ENCODE measurements at places on chromosomes 1 and 21.

DNA sequence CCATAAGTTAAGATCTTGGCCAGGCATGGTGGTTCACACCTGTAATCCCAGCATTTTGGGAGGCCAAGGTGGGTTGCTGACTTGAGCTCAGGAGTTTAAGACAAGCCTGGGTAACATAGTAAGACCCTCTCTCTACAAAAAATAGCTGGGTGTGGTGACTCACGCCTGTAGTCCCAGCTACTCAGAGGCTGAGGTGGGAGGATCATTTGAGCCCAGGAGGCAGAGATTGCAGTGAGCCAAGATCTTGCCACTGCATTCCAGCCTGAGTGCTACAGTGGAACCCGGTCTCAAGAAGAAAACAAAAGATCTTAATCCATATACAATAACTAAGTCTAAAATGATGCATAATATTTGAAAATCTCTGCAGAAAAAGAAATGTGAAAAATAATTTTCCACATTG, 165.5 kb upstream of the NR5A2 start:
- no peak for DNase-seq

DNA sequence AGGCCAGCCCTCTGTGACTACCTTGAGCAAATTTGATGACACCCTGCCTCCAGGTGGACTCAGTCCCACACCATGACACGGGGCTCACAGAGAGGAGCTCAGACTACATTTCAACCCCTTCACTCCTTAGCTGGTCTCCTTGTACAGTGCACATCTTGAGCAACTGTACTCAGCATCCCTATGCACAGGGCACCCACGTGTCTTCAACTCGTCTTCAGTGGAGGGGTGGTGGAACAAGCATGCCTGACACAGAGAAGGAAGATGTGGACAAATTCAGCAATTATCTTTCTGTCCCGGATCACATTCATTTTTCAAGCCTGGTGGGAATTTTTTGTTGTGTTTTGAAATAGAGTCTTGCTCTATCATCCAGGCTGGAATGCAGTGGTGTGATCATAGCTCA, 213.7 kb downstream of the KAZN start:
- no peak for DNase-seq

- no peak for DNase-seq
Observed at GRCh38 chr1:17040135-17040534, 13.7 kb downstream of the SDHB start.

- no peak for DNase-seq
Observed at GRCh38 chr1:29944253-29944905, 708.1 kb downstream of the PTPRU start.

DNA sequence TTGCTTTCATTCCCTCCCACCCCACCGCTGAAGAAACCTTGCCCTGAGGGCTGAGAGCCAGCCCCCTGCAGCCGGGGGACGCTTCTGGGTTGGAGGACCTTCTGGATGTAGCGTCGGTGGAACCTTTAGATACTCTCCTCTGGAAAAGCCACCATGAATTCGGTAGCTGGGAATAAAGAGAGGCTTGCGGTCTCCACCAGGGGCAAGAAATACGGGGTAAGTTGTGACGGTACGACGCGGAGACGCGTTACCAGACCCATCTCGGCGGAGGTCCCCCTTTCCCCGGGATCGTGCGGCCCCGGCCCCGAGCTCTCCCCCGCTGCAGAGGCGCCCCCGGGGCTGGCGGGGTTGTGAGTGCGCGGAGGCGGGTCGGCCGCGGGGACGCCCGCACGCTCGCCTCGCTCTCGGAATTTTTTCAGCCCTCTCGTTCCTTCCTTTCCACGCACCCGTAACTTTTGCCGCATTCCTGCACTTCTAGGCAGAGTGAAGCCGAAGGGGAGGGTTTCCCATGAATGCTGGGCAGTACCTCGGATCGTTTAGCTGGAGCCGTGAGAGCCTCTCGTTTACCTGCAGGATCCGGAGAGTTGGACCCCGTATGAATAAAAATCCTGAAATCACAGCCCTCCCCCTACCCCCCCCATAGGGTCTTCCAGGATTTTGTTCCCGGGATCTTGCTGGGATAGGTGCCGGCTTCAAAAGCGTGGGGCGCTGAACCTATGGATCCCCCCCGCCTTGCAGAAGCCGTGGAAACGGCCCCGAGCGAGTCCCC, 671 bp downstream of the KIF26B start:
- DNase-seq, result no peak

DNA sequence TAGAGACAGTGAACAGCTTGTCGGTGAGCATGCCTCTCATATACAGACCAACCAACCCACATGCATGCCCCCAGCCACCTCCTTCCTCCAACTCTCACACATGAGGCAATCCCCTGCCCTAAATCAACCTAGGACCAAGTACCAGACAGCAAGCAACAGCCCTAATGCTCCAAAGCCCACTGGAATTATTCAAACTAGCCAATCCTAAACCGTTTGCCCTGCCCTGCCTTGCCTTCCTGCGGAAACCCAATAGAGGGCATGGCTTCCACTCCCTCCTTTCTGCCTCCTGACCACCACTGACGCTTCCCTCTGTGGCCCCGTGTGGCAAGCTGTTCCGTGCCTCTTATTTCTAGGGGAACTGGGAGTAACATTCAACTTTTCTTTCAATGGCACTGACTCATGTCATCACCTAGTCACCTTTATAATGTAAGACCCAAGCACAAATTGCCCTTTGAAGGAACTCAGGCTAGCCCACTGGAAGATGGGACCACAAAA, 129.3 kb upstream of the GJB5 start:
- DNase-seq, result no peak

DNA sequence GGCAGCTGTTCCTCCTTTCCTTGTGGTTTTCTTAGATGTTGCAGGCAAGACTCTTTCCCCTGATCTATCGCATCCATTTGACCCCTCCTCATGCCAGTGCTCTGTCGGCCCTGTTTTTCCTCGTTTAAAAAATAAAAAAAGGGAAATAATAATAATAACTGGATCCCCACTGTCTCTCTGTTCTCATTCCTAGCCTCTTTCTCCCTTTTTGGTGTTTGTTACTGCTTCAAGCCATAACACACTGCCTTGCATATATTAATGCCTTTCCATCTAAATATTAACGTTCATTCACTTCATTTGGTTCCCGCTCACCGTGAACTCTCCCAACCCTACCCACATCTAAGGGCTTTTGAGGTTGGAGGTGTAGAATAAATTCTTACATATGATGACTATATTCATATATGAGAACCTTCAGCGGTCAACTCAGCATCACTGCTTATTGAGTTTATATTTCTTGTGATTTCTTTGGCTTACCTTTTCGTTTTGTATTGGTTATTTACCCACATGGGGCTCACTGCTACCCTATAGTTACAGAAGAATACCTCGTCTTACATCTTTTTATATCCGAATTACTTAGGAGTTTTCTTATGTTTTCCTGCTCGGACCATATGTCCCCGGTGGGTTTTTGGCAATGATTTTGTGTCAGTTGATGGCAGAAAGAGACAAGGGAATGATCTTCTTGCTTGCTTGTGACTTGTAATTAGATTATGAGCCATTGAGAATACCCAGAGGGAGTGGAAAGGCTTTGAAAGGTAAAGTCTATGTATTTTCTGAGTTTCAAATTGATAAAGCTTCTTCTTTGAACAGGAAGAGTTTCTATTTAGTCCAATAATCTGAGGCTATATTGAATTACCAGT, 805 bp downstream of the ATG4C start:
- peak; percentile 49 for DNase-seq

DNA sequence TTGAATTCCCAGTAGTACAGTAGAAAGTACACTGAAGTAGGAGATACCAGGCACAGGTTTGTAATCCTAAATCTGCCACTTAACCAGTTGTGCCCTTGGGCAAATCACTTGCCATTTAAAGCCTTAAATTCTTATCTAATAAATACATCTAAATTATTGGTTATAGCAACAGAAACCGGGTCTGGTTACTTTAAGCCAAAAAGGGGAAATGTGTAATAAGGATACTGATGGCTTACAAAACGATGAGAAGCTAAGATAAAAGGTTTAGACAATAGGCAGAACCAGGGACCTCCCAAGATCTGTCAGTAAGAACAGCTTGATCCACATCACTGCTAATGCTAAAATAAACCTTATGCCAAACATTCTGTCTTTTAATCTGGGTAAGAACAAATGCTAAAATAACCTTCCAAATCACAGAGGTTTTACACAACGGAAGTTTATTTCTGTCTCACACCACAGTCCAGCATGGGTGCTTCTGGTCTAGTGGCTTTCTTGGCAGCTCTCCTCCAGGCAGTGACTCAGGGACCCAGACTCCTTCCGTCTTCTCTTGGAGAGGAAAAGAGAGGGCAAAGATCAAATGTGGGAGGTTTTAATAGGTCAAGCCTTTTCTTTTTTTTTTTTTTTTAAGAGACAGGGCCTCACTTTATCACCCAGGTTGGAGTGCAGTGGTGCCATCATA, 16.5 kb upstream of the ZMYM1 start:
- peak; percentile 81 for DNase-seq

DNA sequence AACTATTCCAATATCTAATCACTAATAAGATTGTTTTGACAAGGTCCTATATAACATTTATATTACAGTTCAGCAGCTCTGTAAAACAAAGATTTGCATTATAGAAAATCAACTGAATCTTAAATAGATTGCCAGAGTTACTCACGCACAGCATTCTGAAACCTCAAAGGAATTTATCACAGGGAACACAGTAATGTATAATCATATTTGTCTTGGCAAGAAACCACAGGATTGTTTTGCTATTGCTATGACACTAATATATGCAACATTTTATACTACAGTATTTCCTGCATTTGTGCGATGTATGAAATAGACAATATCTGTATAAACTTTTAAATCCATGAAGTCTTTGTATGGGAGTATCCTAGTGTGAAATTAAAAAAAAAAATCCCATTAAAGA, 101.4 kb downstream of the PLPPR5 start:
- DNase-seq, result peak; percentile 82

- DNase-seq, result peak; percentile 35
Observed at GRCh38 chr1:209534496-209535250, 48.8 kb upstream of the CAMK1G start.

GRCh38 chr1:94851571-94851970, 31.4 kb downstream of the SLC44A3 start:
- DNase-seq, result no peak

DNA sequence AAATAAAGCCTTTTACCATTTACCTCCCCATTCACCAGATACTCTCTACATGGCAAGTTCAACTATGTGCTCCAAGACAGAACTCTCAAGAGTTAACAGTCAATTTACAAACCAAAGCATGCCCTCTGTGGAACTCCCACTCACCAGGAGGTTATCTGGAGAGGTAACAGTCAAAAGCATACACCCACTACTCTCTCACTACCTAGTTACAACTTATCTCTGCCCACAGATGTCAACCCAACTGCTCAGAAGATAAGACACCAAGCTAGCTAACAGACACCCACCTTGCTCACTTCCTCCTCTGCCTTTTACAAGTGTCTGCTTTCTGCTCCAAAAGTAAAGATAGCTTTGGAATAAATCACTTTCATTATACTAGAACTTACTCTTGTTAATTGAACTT, 131.0 kb downstream of the TRIM33 start:
- DNase-seq, result no peak

DNA sequence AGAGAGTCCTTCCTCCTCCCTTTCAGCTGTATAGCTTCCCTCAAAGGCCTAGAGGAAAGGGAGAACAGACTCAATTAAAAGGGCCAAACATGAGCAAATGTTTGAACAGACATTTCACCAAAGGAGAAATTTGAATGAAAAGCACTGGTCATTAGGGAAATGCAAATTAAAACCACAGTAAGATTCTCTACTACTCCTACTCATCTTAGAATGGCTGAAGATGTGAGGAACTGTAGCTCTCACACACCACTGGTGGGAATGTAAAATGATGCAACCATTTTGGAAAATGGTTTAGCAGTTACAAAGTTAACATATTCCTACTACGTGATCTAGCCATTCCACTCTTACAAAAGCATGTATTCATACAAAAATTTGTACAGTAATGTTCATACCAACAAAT, 253.0 kb upstream of the HOOK1 start:
- DNase-seq, result no peak

GRCh38 chr1:6329396-6329795, 64.2 kb downstream of the ACOT7 start:
- DNase-seq, result no peak

GRCh38 chr1:16342331-16343062, 9.8 kb downstream of the FBXO42 start:
- no peak for DNase-seq

DNA sequence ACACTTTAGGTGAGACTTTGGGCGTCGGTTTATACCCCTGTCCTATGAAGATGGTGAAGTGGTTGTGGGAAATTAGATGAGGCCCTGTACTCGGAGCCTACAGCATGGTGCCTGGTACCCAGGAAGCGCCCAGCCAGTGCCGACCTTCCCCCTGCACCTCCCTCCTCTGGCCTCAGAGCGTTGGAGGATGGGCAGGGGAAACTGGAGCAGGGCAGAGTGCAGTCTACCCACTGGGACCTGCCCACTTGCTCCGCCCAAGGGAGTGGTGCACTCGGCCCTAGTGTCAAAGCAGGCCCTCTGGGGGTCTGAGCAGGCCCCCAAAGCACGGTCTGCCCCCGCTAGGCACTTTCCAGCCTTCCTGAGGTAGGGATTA, 13.0 kb upstream of the TTC22 start:
- no peak for DNase-seq

GRCh38 chr1:113874012-113874879, 2.7 kb upstream of the PTPN22 start:
- peak; percentile 20 for DNase-seq

DNA sequence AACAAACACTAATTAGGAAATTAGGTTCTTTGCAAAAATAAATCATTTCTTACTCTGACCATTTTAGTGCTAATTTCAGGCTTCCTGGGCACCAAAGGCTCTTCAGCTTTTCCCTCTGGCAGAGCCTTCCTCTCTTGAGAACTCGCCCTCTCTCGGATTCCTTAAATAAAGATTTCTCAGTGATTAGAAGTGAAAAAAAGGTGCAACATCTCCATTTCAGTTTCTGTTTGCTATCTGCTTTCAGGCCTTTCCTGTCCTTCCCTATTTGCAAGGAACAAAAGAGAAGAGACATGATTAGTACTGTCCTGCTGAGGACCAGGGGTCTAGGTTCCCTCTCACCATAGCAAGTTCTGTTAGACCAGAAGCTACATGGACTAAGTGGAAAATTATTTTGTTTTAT, 27.8 kb upstream of the CACYBP start:
- no peak for DNase-seq

Data from LHCN-M2 (cell line).